ENCODE measurements at places on chromosomes 3 and 15.
A peak's percentile ranks its signal among the peaks of the same experiment; 100 is the strongest.

DNA sequence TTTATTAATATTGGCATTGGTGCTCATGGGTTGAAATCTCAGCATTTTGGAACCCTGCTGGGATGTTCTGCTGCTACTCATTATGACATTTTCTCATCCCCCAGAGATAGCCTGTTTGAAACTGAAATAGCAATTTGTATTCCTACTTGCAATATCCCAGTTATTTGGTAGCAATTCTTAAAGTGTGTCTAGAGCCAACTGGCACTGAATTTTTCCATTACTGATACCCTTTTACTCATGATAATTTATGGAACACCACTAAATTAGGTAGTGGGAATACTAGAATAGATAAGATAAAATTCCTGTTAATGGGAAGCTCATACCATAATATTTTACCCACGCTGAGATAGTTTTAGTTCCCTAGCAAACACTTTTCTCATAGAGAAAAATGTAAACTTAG lies 309.3 kb downstream of the SV2B start:
- DNase-seq: no peak

- no peak for DNase-seq
Measured at GRCh38 chr15:32998979-32999672, 195.4 kb downstream of the FMN1 start.

DNA sequence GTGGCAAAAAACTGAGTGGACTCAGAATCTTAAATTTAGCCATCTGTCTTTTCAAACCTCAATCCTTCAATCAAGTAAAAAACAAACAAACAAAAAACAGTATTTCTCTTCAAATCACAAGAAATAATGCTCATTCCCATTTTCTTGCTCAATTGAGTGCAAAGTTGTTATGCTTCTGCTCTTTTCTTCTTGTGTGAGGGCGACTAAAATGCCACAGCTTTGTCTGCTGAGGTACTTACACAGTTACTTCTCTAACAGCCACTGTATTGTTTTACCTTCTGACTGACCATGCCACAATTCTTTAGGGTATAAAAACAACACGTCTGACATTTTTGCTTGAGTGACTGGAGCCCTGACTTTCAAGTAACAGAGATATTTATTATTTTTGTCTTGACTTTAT lies 617.4 kb downstream of the NAALADL2 start:
- DNase-seq: no peak

- no peak for DNase-seq
Measured at GRCh38 chr3:182609575-182610156, 183.6 kb upstream of the ATP11B start.

- DNase-seq: no peak
Measured at GRCh38 chr3:46480491-46481195, 15.9 kb upstream of the LTF start.

DNA sequence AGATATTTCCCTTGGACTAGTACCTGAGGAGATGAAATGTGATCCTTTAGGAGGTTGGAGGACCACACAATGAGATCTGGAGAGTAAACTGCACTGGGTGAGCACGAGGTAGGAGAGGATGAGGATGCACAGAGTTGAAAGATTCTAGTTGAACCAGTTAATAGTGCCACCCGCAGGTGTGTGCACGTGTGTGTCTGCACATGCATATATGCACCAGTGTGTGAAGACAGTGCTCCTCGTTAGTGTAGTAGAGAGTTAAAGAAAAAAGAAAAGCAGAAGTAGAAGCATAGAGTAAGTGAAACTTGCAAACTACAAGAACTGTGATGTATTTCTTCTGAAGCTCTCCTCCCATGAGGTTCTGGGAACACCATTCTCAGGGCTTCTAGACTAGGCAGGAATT lies 8.4 kb downstream of the MED12L start:
- no peak for DNase-seq

- DNase-seq: no peak
Measured at GRCh38 chr3:44411031-44411645, 66.3 kb downstream of the ZNF445 start.

- no peak for DNase-seq
Measured at GRCh38 chr3:32951410-32951811, at the start of gene CCR4. CCR4 (plus strand) TSS chr3:32951644; CDS start chr3:32953423, 1,779 bp downstream.

GRCh38 chr3:94336046-94336753 lies 273.3 kb downstream of the NSUN3 start:
- peak; percentile 65 for DNase-seq

DNA sequence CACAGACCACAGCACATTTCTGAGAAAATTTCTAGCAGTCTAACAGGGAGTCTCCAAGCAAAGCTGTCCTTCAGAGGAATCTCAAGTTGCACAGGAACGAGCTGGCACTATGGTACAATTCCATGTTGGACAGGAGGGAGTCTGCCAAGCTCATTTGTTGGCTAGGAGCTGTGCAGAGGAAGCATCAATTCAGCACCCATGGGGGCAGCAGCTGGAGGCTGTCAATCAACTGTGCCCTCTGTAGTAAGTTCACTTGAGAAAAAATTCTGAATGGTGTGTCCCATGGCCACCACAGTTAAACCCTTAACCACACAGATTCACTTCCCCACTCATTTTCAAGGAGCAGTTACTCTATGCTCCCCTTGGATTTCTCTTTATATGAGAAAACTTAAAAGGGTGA lies 298.5 kb upstream of the PPP2R3A start:
- no peak for DNase-seq

Data from iris pigment epithelial cell (primary cell).